ENCODE measurements at places on chromosomes 11 and 22. TPM values are rescaled to one million over a fixed set of nuclear protein-coding genes. Genes with fewer than 3 reads are reported as not detected.

DNA sequence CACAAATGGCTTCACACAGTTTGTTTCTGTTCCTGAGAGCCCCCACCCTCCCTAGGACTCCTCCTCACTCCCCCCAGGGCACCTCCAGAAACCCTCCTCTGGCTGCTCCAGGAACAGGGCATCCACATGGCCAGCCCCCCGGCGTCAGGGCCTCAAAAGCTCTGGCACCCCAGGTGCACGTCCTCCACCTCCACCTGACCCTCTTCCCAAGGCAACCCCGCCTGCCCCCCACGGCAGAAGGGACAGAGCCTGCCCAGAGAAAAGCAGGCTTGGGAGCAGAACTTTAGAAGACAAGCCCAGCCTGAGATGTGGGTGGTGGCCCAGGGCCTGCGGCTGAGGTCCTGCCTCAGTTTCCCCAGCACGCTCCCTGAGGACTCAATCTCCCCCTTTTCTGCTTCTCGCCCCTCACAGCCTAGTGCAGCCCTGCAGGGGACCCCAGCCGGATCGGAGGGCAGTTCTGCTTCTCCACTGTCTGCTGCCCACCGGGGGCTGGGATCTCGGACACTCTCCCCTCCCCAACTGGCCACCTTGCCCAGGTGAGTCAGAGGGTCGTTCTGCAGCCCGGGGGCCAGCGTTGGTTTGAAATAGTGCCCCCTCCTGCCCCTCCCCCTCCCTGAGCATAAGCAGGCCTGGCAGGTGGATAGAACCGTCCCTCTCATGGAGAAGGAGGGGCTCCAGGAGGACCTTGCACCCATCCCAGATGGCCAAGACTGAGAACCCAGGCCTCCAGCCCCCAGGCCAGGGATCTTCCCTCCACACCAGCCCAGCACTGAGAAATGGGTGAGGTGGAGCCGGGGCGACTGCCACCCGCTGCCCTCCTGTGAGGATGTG is 2.4 kb upstream of the TRABD start:
- H3K27me3 ChIP-seq = no peaks in the 10 kb centered on the region
- no peaks in the 10 kb centered on the region for H3K36me3 ChIP-seq
- no peak overlapping the region for H3K27ac ChIP-seq
- DNase-seq = peak; percentile 89

DNA sequence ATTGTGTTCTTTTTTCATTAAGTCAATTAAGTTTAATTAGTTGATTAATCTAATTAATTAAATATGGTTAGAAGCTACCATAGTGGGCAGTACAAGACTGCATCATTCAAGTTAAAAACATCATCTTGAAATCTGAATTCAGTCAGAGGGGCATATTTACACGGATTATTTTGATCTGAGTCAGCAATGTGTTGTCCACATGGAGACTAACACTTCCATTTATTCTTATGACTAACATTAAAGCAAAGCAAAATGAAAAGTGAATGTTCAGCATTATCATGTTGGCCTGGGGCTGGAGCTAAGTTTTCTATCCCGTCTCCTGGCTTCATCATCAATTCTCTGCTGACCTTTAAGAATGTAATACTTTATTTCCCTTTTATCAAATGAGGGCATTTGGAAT is 17.3 kb downstream of the FLI1 start:
- peak overlapping the region; percentile 93 for H3K27ac ChIP-seq
- H3K36me3 ChIP-seq = peaks cover 3% of the 10 kb centered on the region
- no peaks in the 10 kb centered on the region for H3K27me3 ChIP-seq
- peaks cover 74% of the 10 kb centered on the region for H3K4me1 ChIP-seq

GRCh38 chr11:59716051-59716450 is 2.4 kb upstream of the OR10V1 start:
- no peak overlapping the region for H3K27ac ChIP-seq
- no peak for DNase-seq
- no peaks in the 10 kb centered on the region for H3K36me3 ChIP-seq
- no peaks in the 10 kb centered on the region for H3K4me1 ChIP-seq

DNA sequence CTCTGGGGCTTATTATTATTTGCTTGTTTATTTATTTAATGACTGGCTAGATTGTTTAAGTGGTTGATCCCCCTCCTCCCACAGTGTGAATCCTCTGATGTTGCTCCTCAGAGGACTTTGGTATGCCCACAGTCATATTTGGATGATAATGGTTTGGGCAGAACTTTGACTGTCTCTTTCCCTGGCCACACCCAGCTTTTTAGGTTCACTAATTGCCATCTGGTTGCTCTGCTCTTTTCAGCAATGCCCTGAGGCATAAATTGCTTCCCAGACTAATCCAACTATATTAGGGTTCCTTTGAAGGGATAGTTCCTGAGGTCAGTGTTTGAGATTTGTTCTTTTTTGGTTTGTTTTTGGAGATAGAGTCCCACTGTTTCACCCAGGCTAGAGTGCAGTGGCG is 99.3 kb upstream of the RRM1 start:
- no peaks in the 10 kb centered on the region for H3K27me3 ChIP-seq
- no peak for DNase-seq
- no peak overlapping the region for H3K4me3 ChIP-seq
- H3K27ac ChIP-seq = no peak overlapping the region
- peaks cover 9% of the 10 kb centered on the region for H3K4me1 ChIP-seq

GRCh38 chr11:46383404-46383758 is 1.9 kb downstream of the MDK start:
- H3K27me3 ChIP-seq = peaks cover 14% of the 10 kb centered on the region
- no peak for DNase-seq
- H3K4me3 ChIP-seq = no peak overlapping the region
- H3K36me3 ChIP-seq = peaks cover 2% of the 10 kb centered on the region
- no peak overlapping the region for H3K27ac ChIP-seq

Gene CRYBB3
- total RNA-seq = not detected

- no peak overlapping the region for H3K27ac ChIP-seq
- H3K36me3 ChIP-seq = no peaks in the 10 kb centered on the region
- H3K27me3 ChIP-seq = no peaks in the 10 kb centered on the region
- no peak overlapping the region for H3K4me3 ChIP-seq
- peaks cover 3% of the 10 kb centered on the region for H3K4me1 ChIP-seq
These were observed 722.2 kb upstream of the TENM4 start for GRCh38 chr11:80163011-80163410.

DNA sequence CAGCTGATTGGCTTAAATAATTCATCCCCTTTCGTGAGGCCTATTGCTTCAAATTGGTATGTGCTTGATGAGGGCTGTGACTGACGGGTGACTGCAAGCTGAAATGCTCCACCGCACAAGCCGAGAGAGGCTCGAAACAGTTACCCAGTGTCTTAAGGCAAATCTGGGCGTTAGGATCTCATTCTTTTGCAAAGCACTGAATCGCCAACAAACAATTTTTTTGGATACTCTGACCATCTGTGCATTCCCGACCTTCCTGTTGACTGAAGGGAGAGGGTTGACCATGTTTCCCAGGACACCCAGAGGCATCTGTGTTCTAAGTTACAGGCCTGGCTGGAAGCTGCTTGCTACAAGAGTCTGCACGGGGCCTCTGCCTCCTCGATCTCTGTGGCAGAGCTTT is 32.1 kb downstream of the CACNG2 start:
- no peak overlapping the region for H3K4me3 ChIP-seq
- no peak for DNase-seq
- H3K27me3 ChIP-seq = peaks cover 25% of the 10 kb centered on the region
- no peaks in the 10 kb centered on the region for H3K36me3 ChIP-seq
- H3K27ac ChIP-seq = no peak overlapping the region
- no peaks in the 10 kb centered on the region for H3K4me1 ChIP-seq

Gene OR52I2
- not detected for total RNA-seq

- H3K4me1 ChIP-seq = no peaks in the 10 kb centered on the region
- no peak for DNase-seq
- H3K27me3 ChIP-seq = no peaks in the 10 kb centered on the region
- H3K36me3 ChIP-seq = no peaks in the 10 kb centered on the region
- no peak overlapping the region for H3K4me3 ChIP-seq
- no peak overlapping the region for H3K27ac ChIP-seq
These were observed 43.7 kb downstream of the OR8B12 start for GRCh38 chr11:124499711-124500110.

Gene NCAM1
- total RNA-seq = 2.2 TPM

GRCh38 chr11:59678813-59679165 is 10.0 kb upstream of the PATL1 start:
- H3K4me3 ChIP-seq = no peak overlapping the region
- no peaks in the 10 kb centered on the region for H3K27me3 ChIP-seq
- no peaks in the 10 kb centered on the region for H3K36me3 ChIP-seq
- no peak overlapping the region for H3K27ac ChIP-seq
- DNase-seq = no peak

DNA sequence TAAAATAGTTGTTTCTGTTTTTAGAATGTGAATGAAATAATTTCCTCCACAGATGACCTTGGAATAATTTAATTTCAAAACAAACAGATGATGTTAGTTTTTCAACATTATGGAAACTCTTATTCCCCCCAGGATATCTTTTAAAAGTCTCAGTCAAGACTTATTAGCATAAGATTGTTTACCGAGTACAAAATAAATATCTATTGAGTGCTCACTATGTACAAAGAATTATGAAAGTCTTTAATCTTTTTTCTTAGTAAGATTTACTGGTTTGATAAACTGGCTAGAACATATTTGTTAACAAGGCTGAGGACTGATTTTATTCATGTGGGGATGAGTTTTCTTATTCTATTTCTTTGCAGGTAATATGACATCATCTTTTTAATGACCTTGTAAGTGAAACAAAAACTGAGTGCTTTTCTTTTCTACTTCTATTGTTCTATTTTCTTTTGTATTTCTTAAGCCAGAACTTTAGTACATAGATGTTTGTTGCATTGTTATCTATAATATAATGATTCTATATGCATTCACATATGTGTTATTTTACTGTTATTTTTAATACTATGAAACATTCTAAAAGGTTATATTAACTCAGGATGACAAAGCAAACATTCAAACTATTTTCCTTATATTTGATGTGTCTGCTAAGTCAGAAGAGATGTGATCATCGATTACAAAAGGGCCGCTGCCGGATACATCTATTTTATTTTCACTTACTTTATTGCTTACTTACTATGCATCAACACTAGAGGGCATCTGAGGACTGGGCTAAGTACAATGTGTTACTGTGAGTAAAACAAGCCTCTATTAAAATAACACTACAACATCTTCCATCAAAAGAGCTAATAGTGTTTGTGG is 111.0 kb upstream of the ARHGAP42 start:
- H3K27me3 ChIP-seq = no peaks in the 10 kb centered on the region
- H3K4me3 ChIP-seq = no peak overlapping the region
- H3K4me1 ChIP-seq = no peaks in the 10 kb centered on the region
- no peak overlapping the region for H3K27ac ChIP-seq

DNA sequence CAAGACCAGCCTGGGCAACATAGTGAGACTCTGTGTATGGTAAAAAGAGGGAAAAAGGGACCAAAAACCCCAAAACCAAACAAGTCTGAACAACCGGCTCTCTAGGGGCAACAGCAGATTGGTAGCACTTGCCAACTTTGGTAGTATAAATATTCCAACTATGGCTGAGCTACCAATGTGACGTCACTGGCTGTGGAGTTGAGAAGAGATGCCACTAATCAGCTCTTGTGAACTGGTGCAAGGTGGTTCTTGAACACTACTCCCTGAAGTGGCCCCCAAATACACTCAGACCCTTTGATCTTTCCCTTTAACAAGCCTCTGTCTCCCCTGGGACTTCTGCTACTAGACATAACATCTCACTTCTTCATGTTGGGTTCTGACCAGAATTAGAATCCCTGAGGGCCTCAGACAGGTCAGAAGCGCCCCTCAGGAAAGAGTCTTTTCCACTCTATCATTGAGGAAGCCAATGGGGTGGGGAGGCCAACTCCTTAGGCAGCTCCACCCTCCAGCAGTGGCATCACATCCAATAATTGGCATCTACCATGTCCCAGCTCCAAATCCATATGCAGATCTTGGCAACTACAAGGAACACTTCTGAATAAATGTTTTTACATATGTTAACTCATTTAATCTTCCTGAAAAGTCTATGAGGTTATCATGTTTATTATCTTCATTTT is 49.2 kb downstream of the RPL27A start:
- no peak overlapping the region for H3K4me3 ChIP-seq
- H3K27me3 ChIP-seq = no peaks in the 10 kb centered on the region
- peak; percentile 66 for DNase-seq
- peaks cover 42% of the 10 kb centered on the region for H3K4me1 ChIP-seq

DNA sequence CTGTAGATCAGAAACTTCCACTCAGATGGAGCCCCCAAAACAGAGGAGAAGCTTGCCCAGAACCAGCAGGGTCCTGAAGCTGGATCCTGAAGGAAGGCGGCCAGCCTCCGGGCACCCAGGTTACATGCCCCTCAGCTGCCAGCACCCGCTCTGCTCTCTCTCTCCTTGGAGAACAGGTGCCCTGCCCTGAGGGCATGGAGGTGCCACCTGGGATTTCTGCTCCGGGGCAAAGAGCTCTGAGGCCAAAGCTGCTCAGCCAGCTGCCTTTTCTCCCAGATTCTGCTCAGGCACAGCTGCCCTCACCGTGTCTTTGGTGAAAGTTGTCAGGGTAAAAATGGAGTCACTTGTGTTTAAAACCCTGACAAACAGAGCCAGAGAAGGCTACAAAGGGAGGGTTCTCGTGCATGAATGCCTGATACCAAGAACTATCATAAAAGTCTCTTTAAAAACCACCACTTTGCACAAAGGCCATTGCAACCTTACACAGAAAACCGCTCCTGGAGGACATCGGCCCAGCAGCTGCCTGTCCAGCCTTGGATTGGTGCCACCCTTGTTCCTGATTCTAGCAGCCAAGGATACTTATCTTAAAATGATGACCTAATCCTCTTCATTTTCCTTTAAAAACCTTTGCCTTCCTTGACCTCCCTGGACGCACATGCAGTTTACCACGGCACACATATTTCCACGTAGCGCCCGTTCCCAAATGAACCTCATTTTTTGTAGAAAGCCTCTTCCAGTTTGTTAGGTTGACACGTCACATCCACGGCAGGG is 140.0 kb downstream of the CACNA1I start:
- H3K4me3 ChIP-seq = no peak overlapping the region
- DNase-seq = no peak
- H3K4me1 ChIP-seq = no peaks in the 10 kb centered on the region

DNA sequence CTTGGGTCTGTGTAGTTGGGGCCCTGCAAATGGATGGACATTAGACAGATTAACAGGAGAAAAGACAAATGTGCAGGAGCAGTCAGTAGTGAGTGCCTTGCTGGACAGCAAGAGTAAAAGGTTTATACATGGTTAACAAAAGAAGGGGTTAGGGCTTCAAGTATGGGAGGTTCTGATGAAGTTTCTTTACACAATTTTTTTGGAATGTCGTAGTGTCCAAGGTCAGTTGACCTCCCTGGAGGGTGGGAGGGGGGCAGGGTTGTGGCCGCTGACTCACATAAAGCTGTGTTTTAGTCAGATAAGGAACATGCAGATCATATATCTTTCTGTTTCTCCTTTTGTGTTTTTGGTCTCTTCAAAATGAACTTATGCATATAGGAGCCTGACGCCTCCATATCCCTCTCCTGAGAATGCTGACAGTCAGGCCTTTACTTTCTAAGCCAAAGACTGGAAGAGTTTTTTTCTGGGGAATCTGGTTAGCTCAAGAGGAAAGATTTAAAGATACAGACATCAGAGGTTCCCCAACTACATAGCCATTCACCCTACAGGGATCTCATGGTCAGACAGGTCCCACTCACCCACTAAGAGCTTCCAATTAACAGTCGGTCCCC is 134.3 kb downstream of the NECTIN1 start:
- H3K4me3 ChIP-seq = no peak overlapping the region
- H3K36me3 ChIP-seq = no peaks in the 10 kb centered on the region
- H3K4me1 ChIP-seq = peaks cover 26% of the 10 kb centered on the region
- DNase-seq = peak; percentile 88

- H3K4me1 ChIP-seq = no peaks in the 10 kb centered on the region
- H3K27me3 ChIP-seq = no peaks in the 10 kb centered on the region
- H3K4me3 ChIP-seq = no peak overlapping the region
- no peak for DNase-seq
These were observed 91.2 kb downstream of the CLPB start for GRCh38 chr11:72343006-72343756.

Gene NXPE1
- total RNA-seq = not detected
